Effector memory CD8-positive, alpha-beta T cell (primary cell): ENCODE measurements at places on chromosomes 6 and 20.

DNA sequence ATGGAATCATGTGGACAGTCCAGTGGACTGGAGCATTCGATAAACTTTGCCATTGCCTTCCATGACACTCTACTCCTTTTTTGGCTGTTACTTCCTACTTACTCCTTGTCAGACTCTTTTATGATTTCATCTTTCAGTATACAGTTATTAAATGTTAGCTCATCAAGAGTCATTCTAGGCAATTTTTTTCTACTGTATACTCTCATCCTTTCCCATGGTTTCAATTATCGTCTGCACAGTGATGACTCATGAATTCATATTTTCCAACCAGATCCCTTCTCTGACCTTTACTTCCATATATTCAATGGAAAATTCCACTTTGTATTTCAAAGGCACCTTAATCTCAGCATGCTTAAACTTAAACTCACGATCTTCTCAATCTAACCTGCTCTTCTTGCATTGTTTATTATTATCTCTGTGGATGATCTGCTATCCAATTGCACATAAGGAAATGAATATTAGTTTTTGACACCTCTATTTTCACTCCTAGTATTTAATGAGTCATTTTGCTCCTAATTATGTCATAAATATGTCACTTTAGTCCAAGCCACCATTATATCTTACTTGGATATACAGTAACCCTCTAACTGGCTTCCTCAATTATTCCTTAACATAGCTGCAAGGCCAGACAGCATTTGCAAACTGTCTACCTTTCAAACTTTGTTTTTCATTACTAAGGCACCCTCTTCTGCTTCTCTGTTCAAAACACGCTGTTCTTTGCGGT, 427.5 kb downstream of the PHF3 start:
- no peak for DNase-seq

DNA sequence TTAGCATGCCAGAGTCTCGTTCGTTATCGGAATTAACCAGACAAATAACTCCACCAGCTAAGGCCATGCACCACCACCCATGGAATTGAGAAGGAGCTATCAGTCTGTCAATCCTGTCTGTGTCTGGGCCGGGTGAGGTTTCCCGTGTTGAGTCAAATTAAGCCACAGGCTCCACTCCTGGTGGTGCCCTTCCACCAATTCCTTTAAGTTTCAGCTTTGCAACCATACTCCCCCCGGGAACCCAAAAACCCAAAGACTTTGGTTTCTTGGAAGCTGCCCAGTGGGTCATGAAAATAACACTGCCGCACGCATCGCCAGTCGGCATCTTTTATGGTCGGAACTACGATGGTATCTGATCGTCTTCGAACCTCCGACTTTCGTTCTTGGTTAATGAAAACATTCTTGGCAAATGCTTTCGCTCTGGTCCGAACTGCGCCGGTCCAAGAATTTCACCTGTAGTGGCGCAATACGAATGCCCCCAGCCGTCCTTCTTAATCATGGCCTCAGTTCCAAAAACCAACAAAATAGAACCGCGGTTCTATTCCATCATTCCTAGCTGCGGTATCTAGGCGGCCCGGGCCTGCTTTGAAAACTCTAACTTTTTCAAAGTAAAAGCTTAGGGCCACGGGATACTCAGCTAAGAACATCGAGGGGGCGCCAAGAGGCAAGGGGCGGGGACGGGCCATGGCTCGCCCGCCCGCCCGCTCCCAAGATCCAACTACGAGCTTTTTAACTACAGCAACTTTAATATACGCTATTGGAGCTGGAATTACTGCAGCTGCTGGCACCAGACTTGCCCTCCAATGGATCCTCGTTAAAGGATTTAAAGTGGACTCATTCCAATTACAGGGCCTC, 1958.5 kb upstream of the DEFB115 start:
- no peak for DNase-seq

DNA sequence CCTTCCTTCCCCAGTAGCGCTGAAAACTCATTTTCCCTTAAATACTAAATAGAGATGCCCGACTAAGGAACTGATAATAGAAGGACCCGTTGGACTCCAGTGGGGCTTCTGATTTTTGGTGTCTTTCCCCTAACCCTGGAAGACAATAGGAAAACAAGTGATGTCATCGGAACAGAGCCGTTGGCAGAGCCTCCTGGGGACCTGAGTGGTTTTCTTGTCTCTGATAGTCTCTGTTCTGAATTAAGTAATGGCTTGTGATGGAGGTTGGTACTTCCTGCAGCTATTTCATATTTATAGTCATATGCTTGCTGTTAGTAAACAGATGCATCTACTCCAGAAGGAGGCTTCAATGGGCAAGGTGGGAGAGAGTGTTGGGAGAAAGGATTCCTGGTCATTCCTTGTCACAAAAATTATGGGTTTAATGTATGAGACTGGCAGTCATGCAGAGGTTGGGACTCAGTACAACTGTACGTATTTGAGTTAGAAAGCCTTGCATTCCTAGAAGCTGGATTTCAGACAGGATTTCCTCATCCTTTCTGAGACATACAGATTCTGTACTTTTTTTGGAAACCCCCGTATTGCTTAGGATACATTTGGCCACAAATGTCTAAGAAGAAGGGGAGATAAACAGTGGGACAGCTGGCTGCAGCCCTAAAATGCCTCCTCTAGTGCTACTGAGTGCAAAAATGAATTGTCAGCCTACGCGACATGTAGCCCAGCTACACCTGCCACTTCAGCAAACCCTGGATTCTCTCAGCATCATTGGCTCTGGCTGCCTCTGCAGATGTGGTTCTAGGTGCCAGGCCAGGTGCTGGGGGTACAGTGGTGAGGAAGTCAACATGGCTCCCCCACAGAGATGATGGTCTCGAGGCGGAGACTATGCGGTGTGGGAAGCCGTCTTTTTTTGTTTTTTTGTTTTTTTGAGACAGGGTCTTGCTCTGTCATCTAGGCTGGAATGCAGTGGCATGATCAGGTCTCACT, 38.1 kb downstream of the CDS2 start:
- DNase-seq = no peak

GRCh38 chr6:14620522-14620921, 502.9 kb downstream of the CD83 start:
- DNase-seq = no peak

- no peak for DNase-seq
Measured at GRCh38 chr20:37853823-37854375, 49.0 kb upstream of the VSTM2L start.

GRCh38 chr20:44456611-44457010, 19.1 kb upstream of the TTPAL start:
- DNase-seq = no peak

DNA sequence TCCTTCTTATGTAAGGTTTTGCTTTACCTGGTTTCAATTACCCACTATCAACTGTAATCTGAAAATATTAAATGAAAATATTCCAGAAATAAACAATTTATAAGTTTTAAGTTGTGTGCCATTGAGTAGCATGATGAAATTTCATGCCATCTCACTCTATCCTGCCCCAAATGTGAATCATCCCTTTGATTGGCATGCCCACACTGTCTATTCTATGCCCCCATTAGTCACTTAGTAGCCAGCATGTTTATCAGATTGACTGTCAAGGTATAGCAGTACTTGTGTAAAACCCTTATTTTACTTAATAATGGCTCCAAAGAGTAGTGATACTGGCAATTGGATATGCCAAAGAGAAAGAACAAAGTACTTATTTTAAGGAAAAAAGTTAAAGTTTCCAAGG, 403.8 kb downstream of the ADGRB3 start:
- no peak for DNase-seq

- no peak for DNase-seq
Measured at GRCh38 chr6:14009431-14009830, 84.7 kb downstream of the RNF182 start.

GRCh38 chr6:25320459-25320858, 41.3 kb downstream of the CARMIL1 start:
- DNase-seq = no peak

DNA sequence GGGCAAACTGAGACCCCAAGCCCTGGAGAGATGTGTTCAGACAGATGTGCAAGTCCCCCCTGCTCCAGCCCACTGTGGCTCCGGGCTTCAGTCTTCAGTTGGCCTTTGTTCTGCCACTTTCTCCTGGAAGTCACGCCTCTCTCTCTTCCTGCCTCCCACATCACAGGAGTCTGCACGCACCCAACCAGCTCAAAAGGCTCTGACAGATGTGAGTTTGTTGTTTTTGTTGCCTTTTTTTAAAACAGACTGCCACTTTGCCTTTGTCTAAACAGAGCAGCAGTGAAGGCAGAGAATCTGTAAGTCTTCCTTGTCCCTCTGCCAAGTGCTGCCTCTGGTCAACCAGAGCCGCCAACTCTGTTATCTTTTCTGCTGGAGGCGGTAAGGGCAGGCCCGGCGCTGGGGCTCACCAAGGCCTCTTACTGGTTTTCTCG, 149.7 kb downstream of the TFAP2C start:
- no peak for DNase-seq

- DNase-seq = no peak
Measured at GRCh38 chr20:2429051-2429450, 41.5 kb downstream of the SNRPB start.

DNA sequence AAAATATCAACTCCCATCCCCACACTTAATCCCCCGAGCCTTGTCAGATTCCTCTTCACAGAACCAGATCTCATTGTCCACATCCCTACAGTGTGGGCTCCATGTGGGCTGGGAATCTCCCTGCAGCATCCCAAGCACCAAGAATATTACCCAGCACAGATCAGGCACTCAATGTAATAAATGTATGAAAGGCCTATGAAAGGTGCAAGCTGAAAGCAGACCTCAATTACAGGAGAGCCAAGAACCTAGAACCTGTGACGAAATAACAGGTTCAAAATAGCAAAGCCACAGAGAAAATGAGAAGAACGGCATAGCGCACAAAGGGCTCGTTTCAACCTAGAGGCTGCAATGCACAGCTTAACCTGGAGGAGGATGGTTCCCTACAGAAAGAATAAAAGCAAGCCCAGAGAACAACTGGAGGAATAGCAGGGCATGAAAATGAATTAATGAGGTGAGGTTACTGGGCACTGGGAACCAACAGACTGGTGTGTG, 3.1 kb downstream of the SLC23A2 start:
- no peak for DNase-seq

DNA sequence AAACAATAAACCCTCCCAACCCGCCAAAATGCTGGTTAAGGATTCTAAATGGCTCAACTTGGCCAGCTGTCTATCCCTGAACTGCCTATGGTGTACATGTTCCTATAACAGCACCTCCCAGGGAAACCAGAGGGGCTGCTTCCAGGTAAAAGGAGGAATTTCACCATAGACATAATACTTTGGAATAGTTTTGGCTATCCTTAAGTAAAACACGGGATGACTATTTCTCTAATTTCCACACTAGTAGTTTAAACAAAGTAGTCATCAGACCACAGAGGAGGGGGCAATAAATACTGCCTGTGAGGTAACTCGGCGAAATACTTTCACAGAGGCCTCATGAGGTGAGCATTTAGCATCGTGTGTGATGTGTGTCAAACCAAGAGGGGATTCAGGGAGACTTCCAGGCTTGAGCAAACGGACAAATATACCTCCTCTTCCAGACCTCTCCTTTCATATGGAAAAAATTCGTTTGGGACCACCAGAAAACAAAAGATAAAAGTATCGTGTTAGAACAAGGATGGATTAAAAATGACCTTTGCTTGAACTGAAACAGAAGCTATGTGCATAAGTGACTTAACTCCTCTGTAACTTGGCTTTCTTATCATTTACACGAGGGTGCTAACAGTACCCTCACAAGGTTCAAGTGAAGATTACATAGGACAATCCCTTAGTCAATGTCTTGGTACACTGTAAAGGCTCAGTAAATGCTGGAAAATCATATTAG, 1.0 kb upstream of the XRN2 start:
- DNase-seq = no peak

DNA sequence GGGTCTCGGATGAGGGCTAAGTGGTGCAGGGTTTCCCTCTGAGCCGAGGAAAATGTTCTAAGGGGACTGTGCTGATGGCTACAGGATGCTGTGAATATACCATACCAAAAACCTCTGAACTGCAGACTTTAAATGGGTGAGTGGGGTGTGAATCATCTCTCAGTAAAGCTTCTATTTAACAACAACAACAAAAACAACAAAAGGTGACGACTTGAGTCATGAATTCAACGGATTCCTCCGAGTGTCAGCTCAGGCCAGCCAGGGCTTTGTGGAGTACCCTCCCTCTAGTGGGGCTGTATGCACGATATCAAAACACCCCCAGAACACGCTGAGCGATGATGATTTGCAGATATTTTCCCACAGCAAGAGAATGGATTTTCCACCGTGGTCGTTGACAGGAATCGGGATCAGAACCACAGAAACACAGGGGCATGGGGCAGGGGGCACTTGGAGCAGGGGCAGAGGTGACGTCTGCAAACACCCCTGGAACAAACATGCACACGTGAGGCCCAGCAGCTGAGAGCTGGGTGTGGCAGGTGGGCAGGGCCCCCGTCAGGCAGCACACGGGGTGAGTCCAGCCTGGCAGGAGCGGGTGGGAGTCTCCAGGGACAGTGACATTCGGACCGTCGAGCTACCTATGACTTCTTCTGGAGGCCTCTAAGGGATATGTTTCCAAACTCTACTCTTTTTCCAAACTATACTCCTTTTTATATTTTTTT, 38.6 kb downstream of the SLC2A4RG start:
- no peak for DNase-seq

DNA sequence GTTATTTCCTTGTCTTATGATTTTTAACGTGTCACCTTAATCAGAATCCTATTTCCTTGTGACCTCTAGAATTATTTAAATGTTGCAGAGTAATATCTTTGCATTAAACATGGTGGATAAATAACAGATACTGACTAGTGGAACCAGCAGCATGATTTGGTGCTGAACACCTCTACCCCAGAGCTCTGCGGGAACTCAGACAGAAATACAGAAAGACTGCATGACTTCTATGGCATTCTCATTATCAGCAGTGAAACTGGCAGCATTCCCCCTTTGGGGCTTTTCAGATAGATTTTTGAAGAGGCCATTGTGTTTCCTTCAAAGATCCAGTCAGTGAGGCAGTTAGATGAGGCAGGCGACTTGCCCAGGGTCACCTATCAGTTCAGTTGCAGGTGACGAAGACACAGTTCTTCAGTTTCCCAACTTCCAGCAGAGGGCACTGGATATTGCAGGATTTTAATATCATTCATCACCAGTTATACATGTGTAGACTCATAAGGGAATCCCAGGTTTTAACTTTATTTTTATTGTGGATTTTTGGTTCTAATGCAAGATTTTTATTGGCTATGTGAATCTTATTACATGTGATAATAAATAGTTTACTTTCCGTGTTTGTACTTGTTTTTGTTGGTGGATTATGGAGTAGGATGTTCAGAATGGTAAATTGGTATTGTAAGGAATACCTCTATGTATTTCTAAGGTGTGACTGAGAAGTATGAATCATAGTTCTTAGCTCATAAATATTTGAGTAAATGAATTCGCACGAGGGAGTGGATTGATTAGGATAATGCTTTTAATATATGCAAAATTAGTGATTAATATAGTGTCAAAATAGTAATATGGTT, 81.3 kb downstream of the AFDN start:
- no peak for DNase-seq
